Memory B cell (primary cell): ENCODE measurements at places on chromosomes 13 and 19.

- no peak for DNase-seq
Measured at GRCh38 chr19:49432141-49433073, 7.2 kb downstream of the GFY start.

DNA sequence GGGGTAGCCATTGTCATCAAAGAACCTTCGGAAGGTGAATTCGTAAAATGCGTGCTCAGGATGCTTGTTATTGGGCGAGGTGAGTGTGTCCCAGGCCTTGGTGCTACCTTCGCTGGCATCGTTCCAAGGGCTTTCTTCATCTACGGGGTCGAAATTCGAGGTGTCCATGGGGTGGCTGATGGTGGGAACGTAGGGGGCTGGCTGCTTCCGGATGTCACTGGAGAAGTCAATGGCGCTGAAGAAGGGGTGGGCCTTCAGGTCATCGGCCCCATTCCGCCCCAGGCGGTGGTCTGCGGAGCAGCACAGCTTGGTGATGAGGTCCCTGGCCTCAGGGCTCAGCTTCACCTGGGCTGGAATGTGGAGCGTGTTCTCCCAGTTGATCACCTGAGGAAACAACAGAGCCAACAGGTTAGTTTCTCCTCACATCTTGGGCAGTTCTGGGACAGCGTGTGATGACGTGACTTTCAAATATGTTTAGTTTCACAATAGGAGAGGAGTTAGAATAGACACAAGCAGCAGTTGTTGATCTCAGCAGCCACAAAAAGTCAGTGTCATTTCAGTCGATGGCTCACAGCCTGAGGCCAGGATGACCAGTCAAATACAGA is 72.5 kb upstream of the XPO4 start:
- DNase-seq = no peak

- no peak for DNase-seq
Measured at GRCh38 chr13:114119196-114119595, 13.2 kb downstream of the RASA3 start.

DNA sequence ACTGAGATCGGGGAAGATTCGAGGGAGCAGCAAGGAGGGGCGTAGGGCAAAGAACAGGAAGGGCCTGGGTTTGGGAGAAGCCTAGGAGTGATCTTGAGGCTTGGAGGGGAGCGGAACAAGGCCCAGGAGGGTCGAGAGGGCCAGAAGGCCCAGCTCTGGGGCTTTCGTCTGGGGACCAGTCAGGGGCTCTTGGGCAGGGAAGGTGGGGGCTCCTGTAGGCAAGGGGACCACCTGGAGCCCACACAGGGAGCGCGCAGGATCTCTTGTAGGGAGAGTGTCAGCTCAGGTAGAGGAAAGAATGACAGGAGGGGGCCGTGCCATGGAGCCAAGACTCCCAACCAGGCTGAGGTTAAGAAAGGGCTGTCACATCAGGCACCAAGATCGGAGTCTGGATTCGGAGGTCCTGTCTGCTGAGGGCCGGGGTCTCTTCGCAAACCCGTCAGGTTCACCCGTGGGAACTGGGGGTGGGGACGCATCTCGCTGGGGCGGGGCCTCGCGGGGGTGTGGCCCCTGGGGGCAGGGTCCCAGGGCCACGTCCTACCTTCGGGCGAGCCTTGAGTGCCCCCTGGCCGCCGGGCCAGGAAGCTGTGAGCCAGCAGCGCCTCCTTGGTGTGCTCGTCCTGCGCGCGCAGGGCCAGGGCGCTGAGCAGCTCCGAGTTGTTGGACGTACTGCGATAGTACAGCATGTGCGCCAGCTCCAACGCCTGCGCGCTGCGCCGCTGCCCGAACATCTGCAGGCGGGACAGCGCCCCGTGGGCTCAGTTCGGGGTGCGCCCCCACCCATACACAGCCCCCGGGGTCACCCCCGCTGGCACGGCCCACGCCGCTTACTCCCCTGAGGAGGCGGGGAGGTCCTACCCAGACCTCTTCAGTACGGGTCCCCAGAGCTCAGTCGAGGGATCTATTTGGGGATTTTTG is 8.4 kb downstream of the EMP3 start:
- peak; percentile 89 for DNase-seq

DNA sequence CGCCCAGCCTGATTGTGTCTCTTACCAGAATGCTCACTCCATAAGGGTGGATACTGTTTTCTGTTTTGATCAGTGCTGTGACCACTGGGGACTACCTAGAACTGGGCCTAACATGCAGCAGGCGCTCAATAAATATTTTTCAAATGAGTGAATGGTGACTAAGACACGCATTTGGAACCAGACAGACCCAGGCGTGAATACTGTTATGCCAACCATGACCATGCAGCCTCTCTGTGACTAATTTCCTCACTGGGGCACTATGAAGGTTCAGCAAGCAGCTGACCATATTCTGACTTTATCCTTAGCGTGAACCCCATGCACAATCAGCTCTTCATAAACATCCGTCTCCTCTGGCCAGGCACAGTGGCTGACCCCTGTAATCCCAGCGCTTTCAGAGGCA is 13.0 kb upstream of the SPC24 start:
- no peak for DNase-seq

DNA sequence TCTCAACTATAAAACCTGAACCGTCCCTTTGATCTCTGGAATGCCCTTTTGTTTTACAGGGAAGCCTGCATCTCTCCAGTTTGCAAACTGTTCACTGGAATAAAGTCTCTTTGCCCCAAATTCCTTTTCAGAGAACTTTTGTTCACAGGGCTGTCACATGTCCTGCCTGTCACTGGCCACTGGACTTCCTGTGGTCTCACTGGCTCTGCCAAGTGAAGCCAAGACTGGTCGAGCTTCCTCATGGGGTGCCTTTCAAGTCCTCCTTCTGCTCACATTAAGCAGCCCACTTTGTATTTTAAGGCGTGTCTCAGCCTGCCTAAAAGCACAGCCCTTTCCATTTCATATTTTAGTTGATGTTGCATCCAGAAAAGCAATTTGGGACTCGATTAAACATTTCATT is 215.7 kb downstream of the KATNAL1 start:
- no peak for DNase-seq

- no peak for DNase-seq
Measured at GRCh38 chr13:36030670-36031331, 100.4 kb downstream of the DCLK1 start.

- no peak for DNase-seq
Measured at GRCh38 chr19:45955905-45956608, 17.6 kb downstream of the NOVA2 start.

- DNase-seq = no peak
Measured at GRCh38 chr13:49749848-49750247, 42.6 kb downstream of the KPNA3 start.

DNA sequence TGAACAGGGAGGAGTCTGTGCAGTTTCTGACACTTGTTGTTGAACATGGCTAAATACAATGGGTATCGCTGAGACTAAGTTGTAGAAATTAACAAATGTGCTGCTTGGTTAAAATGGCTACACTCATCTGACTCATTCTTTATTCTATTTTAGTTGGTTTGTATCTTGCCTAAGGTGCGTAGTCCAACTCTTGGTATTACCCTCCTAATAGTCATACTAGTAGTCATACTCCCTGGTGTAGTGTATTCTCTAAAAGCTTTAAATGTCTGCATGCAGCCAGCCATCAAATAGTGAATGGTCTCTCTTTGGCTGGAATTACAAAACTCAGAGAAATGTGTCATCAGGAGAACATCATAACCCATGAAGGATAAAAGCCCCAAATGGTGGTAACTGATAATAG is 16.1 kb downstream of the CEACAM6 start:
- DNase-seq = no peak

GRCh38 chr13:32426191-32426989 is 1.5 kb downstream of the N4BP2L1 start:
- peak; percentile 61 for DNase-seq

DNA sequence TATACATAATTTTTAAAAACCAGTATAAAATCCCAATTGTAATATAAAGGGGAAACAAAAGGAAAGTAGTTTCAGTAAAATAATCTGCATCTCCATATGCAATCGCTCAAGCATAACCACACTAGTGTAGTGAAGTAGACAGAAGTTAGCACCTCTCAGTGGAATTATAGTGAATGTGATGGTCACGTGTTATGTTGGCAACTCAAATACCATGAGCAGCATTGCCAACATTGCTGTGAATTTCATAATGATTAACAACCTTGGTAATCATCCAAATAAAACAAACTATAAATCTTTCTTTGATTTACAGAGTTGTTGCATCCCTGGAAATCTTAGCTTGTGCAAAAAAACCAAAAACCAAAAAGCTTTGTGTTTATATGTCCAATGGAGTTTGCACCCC is 77.3 kb upstream of the SIAH3 start:
- no peak for DNase-seq

GRCh38 chr19:5215431-5215830 is 125.2 kb downstream of the PTPRS start:
- DNase-seq = no peak

- DNase-seq = no peak
Measured at GRCh38 chr13:93399212-93399611, 172.6 kb downstream of the GPC6 start.

DNA sequence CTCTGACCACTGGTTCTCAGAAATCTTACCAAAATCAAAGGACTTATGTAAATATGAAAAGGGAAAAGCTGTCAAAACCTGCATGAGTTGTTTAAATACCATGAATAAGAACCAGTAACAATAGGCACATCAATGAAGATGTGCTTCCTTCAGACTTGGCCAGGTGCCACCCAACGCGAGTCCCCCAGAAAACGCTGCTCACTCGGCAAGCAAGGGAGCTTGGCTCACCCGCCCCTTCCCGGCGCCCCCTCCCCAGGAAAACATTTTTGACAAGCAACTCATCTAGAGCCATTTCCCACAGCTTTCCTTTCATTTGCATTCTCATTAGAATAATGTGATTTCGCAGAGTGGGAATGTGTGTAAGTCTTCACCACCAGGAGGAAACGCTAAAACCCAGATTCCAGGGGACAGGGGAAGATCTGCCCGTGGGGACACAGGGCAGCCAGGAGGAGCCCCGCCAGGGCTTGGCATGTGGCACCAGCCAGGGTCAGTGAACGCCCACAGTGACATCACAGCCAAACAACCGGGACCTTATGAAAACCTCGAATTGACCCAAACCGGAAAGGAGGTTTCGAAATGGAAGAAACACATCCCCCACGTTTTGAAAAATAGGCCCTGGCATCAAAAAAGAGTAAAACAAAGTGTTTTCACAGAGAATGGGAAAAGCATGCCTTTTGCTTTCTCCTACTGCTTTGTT is 366.2 kb upstream of the TSHZ3 start:
- no peak for DNase-seq

- peak; percentile 97 for DNase-seq
Measured at GRCh38 chr19:17996826-17997316, 11.1 kb upstream of the ARRDC2 start.

DNA sequence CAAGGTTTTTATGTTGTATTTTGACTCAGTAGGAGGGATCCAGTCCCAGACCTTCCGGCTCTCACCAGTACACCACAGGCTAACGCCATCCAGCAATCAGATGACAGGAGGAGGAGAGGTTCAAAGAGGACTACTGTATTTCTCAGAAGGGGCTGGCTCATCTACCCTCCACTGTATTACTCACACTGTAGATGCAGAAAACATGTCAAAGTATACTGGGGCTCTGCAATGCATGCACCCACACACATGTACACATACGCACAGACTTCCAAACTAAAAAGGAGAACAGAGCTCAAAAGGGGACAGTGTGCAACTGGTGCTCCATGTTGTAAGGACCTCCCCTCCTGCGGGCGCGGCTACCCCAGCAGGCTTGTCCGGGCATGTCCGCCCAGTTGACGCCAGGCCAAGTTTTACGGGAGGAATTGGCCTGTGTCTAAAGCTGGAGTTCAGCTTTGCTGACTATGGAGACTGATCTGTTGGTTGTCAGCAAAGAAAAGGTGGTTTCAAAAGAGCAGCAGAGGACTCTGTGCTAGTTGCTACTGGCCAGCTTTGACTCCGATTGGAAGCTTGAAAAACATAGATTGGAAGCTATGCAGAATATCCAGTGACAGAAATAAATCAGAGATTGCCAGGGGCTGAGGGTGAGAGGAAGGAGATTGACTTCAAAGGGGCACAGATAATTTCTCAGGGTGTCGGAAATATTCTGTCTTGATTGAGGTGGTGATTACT is 314.2 kb downstream of the DLEU7 start:
- DNase-seq = no peak

DNA sequence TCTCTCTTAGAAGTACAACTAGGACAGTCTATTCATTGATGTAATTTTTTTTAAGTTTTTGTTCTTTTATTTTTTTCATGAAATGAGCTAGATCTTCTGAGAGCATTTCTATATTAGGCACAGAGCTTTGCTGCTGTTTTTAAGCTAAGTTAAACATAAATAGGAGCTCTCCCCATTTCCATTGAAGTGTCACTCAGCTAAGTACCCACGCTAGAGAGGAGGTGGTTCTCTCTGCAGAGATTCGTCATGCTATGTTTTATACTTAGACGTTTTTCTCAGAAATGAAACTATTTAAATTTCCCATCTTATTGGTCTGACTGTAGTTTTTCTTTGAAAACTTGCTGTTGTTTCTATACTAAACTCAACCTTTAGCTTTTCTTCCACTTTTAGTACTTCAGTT is 271.5 kb downstream of the PCDH9 start:
- no peak for DNase-seq

GRCh38 chr19:14061751-14062557 is at the start of gene PALM3:
Gene PALM3 (minus strand): TSS chr19:14062076. CDS start chr19:14061980, 96 bp downstream.
- no peak for DNase-seq

- DNase-seq = no peak
Measured at GRCh38 chr13:89496478-89496877, 1825.3 kb downstream of the SLITRK5 start.

DNA sequence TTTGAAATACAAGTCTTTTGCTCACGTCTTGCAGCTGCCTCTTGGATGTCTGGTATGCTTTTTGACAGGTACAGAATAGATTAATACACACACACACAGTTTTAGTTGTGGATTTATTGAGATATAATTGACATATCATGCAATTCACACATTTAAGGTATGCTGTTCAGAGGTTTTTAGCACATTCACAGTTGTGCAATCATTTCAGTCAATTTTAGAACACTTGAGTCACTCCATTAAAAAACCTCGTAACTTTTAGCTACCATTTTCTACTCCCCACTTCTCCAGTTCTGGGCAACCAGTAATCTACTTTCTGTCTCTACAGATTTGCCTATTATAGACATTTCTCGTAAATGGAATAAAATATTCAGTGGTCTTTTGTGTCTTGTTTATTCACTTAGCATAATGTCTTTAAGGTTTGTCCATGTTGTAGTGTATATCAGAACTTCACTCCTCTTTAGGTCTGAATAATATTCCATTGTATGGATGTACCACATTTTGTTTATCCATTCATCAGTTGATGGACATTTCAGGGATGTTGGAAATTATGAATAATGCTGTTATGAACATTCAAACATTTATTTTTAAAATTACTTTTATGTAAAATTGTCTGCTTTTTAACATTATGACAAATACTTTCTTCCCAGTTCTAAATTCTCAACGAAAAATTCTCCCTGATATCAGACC is 2.5 kb upstream of the ZMYM2 start:
- DNase-seq = no peak
